H9 (cell line): ENCODE measurements at places on chromosomes 12 and 14.

DNA sequence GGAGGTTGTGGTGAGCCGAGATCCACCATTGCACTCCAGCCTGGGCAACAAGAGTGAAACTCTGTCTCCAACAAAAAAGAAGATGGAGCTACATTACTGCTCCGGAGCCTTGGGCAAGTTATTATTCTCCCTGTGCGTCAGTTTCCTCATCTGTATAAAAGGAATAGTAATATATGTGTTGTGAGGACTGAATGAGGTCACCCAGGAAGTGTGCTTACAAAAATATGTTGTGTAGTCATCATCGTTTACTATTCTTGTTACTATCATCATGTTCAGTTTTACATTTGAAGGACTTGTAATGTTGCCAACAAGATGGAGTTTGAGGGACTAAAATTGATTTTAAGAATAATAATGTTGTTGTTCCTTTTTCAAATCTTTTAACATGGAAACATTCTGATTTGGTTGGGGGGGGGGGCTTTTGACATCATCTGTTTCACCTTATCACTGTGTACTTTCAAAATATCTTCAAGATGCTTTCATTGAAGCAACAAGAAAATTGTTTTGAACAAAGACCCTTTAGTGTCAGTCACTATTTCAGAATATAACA is 156.8 kb downstream of the PDE3A start:
- no peak for DNase-seq

GRCh38 chr12:897386-897785 is 52.1 kb downstream of the RAD52 start:
- no peak for DNase-seq

DNA sequence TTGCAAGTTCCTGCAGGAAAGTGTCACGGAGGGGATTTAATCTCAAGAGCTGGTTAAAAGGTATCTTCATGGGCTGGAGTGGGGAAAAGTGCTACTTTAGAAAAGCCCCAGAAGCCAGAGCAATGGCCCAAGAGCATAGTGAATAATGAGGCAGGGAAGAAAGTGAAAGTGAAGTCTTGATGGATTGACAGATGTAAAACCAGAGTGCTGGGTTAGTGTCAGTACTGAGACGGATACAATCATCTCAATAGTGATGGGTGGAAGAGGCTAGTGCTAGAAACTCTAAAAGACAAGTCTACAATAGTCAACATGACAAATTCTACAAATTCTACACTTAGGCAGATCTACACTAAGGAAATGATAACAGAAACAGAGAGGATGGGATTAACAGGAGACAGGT is 68.1 kb downstream of the CIT start:
- DNase-seq, result no peak

DNA sequence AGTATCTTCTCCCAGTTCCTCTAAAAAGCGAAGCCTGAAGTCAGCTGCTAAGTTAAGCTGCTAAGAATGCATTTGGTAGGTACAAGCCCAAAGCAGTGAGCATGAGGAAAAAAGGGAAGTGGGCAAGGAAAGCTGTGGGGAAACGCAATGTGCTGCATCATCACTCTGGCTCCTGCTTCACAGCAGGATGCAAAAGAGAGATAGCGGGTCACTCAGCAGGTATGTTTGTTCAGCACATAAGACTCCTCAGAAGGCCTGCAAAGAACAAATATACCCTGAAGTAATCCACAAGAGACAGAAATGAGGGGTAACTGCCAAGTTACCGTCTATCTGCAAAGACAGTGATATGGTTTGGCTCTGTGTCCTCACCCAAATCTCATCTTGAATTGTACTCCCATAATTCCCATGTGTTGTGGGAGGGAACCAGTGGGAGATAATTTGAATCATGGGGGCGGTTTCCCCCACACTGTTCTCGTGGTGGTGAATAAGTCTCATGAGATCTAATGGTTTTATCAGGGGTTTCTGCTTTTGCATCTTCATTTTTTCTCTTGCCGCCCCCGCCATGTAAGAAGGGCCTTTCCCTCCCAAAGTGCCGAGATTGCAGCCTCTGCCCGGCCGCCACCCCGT is 127.4 kb upstream of the EGLN3 start:
- DNase-seq, result no peak

GRCh38 chr12:25501549-25501948 is 51.5 kb downstream of the LMNTD1 start:
- DNase-seq, result no peak

DNA sequence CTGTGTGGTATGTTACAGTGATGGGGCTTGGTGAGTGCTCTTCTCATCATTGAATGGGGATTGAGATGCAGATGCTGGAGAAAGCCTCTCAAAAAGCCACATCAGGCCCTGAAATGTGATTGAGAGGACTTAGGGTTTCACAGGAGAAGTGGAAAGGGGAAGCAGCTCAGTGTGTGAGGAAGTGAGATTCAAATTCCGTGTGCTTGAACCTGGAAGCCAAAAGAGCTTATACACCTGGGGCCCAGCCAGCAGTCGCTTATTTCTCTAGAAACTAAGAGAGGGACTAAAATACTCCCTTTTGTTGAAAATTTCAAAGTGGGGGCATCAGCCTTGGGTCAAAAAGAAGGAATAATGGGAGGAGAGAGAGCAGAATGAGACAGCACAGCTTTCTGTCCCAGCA is 39.1 kb upstream of the GZMB start:
- DNase-seq, result no peak
